ENCODE measurements at places on chromosomes 7 and 10.

- no peak for DNase-seq
These were observed 281.8 kb downstream of the POU6F2 start for GRCh38 chr7:39259391-39260003.

DNA sequence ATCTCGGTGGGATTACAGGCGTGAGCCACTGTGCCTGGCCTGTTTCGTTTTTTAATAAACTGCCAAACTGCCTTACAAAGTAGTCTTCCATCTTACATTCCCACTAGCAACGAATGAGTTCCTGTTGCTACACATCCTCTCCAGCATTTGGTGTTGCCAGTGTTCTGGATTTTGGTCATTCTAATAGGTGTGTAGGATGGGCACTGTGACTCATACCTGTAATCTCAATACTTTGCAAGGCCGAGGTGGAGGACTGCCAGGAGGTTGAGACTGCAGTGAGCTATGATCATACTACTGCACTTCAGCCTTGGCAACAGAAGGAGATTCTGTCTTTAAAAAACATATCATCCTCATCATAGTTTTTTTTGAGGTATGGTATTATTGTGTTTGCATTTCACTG lies 21.4 kb upstream of the RSBN1L start:
- DNase-seq: no peak

- DNase-seq: no peak
These were observed 169.6 kb downstream of the ZNF365 start for GRCh38 chr10:62543571-62544355.

- peak; percentile 97 for DNase-seq
These were observed 114.2 kb downstream of the EGFR start for GRCh38 chr7:55132890-55133551.

- DNase-seq: no peak
These were observed 24.5 kb upstream of the YWHAG start for GRCh38 chr7:76383089-76383944.

DNA sequence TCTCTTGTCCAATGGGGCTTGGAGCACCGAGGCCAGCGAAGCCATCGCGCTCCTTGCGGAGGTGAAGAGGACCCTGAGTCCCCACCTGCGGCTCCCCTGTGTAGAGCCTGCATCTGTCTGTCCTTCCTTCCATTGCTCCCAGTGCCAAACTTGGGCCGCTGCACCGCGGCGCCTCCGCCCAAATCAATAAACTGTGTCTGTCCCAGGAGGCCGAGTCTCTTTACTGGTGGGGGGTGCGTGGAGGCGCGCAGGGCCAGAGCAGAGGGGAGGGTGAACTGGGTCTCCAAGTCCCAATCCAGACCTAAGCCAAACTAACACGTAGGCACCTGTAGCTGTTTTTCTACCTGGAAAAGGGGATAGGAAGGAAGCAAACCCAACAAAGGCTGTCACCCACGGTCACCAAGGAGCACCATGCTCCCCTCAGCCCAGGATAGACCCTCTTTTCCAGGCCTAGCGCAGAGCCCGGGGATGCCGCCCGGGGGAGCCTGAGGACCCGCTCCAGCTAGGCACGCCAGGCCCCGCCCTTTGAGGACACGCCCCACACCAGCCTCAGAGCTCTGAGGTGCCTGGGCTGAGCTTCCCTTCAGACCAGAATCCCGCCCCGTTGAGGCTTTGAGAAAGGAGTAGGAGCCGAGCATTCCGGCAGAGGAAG lies 1.2 kb upstream of the CHAT start:
- DNase-seq: no peak

DNA sequence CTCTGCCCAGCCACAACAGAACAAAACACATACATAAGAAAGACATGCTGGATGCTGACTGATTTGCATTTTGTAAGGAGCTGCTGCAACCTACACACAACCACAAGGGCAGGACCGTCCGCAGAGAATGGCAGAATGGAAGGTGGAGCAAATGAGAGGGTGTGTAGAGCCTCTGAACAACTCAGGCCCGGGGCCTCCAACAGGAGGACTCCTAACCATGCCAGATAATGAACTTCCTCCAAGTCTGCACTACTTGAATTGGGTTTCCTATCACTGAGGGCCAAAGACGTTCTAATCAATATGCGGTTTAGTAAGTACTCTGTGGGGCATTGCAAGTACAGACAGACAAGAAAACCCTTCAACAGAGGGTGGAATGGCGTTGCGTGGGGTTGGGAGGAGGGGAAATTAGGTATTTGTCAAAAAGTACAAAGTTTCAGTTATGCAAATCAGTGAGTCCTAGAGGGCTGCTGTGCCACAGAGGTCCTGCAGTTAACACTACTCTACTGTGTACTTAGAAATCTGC lies 14.6 kb downstream of the VOPP1 start:
- no peak for DNase-seq

DNA sequence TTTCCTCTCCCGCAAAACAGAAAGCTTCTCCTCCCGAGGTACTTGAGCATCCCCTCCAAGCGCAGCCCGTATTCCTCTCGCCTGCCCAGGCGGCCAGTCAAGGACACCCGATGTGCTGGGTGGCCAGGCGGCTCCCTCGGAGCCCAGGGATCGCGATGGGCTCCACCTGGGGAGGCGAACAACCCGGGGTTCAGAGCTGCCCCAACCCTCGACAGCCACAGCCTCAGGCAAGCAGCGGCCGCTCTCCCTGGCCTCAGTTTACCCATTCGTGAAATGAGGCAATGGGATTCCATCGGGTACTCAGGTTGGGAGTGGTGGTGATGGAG lies 147.4 kb downstream of the CYP26A1 start:
- no peak for DNase-seq

DNA sequence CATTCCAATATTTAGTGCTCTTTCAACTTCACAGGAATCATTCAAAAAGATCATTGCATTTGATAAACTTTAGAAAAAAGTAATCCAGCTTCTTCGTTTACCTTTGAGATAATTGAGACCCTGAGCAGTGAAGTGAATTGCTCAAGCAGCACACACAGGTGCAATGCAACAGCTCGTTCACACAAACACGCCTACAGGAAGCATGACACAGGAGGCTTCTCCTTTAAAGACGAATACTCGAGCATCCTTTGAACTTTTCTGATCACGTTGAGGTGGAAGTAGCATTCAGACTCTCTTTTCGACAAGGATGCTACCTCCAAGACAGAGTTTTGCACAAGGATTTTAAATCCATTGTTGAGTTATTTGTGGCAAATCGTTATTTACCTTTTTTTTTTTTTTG lies 18.0 kb upstream of the RSU1 start:
- no peak for DNase-seq

DNA sequence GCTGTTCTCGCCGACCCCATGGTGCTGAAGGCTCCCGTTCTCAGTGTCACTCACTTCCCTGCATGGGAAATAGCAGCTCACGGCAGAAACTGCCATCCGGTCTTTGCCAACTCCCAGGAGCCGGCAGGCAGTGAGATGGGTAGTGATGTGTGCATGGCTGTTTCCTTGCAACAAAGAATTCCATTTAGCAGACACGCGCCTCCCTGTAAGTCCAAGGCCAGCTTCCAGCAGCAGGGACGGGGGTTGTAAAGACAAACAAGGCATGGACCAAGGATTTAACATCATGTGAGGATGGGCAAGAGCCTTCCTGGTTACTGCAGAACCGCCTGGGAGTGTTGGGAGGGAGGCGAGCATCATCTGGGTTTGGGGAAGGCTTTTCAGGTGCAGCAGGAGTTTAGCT lies 273.1 kb downstream of the GLRX3 start:
- no peak for DNase-seq

- peak; percentile 61 for DNase-seq
These were observed 52.4 kb upstream of the LRRC17 start for GRCh38 chr7:102860351-102860811.

GRCh38 chr7:16648551-16648950 lies 2.6 kb downstream of the BZW2 start:
- DNase-seq: no peak

DNA sequence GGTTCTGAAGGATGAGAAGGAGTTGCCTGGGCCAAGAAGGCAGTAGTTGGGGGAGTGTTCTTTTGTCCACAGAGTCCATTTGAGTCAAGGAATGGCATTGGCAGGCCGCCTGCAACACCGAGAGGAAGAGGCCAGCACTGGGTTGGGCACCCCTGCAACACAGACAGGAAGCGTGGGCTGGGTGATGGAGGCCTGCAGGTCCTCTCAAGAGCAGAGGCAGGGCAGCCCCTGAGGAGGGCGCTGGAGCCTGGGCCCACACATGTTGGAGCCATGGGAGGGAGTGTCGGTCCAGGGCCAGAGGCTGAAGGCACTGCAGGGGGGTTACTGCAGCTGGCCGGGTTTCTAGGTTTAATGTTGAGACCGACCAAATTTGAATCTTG lies 137.3 kb downstream of the PTPN20 start:
- DNase-seq: no peak

- DNase-seq: no peak
These were observed 654 bp downstream of the MUC3A start for GRCh38 chr7:100949933-100950443.

DNA sequence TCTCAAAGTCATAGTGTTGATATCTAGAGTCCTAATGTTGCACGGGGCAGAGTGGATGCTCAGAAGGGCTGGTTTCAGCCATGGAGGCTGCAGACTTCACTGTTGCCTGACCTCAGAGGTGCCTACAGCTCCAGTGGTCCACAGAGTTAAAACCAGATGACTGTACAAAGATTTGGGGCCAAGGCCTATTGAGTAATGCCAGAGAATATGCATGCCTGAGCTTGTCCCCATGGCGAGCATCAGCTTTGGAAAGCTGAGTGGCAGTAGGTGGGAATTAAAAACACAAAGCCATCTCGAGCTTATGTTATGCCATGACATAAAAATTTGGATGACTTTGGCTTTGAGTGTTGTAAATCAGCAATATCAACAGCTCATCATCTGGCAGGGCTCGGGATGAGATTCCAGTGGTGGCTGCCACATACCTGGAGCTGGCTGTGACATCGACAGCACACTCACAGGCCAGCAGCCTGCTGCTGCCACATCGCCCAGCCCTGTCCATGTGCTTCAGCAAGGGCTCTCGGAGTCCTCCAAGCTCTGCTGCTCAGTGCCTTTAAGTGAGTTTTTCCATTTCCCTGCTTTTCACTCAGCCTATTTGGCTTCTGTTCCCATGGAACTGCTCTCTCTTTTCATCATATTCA lies 379.6 kb downstream of the TNS3 start:
- peak; percentile 46 for DNase-seq

GRCh38 chr7:91358303-91358702 lies 94.1 kb downstream of the FZD1 start:
- DNase-seq: no peak

DNA sequence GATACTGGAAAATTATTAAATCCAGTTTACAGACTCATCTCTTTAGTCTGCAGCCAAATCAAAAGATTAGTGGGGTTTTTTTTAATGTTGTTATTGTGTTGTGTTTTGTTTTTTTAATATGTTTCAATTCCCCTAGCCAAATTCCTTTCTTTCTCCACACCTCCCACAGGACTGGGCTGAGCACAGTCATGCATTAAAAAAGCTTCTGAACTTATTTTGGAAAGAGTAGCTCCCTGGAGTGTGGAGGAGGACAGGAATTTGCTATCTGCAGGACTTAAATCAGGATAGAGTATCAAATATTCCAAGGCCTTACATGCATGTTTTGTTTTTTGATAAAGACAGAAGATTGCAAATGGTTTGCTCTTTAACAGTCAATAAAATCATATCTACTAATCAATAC lies 90.7 kb downstream of the GNAI1 start:
- DNase-seq: no peak

DNA sequence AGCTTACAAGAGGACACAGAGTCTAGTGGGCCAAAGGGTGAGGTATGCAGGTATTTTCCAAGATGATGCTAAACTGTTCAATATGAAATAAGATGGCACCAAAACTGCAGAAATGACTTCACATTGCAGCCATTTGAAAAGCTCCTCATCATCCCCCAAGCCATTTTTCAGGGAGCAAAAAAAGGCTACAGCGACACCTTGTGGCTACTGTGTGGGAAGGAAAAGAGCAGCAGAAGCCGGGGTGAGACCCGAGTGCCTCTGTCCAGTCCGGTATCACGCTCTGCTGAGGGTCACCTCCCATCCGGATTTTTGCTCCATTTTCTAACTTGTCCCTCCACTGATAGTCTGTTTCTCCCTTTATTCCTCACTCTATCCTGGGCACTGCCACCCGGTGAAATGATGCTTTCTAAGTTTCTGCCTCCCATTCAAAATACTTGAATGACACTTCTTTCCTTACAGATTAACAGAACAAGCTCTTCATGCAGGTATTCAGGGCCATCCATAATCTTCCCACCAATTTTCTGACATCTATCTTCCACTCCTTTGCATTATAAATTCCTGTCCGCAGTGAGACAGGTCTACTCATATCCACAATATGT lies 220.2 kb downstream of the DGKI start:
- no peak for DNase-seq

DNA sequence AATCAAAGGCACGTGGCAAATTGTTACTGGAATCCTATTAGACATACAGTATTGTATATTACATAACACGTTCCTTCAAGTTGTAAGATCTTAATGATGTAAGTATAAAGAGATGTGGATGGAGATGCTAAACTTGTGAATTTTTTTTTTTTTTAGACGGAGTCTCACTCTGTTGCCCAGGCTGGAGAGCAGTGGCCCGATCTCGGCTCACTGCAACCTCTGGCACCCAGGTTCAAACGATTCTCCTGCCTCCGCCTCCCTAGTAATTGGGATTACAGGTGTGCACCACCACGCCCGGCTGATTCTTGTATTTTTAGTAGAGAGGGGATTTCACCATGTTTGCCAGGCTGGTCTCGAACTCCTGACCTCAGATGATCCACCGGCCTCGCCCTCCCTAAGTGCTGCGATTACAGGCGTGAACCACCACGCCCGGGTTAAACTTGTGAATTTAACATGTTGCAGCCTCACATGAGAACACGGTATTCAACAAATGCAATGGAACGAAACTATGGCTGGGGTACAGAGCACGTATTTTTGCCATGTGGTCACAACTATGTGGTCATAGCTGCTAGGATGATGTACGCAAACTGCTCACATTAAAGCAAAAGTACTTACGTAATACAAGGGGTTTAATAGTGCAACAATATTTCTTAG lies 818 bp upstream of the SUPV3L1 start:
- DNase-seq: no peak

DNA sequence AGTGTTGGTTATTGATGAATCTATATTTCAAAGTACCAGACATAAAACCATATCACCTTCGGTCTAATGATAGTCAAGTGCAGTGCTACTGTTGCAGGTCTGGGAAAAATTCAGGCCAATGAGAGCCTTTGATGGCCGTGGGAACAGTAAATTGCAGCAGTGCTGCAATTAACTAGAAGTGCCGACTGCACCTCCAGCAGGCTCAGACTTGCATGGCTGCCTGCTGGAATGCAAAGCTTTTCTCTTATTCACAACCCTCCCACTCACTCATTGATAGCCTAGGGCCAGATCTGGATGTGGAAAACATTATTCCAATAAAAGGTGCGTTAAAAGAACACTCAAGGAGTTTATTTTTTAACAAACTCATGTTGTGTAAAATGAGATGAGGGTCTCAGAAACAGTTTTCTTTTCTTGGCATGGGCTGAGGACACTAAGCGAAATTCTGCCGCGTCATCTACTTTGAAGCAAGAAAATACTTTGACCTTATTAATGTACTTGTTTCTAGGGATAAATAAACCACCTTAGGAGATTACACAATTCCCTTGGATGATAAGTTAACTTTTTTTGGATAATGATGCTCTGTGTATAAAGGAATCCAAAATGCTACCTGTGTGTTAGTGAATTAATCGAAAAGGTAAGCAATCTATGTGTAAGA lies 17.1 kb downstream of the PLXDC2 start:
- no peak for DNase-seq

GRCh38 chr10:44752451-44753441 lies 158.4 kb upstream of the TMEM72 start:
- peak; percentile 93 for DNase-seq

Data from GM04503 (cell line).